GF-D8 (cell line): ENCODE measurements at places on chromosomes 3 and 15.

- DNase-seq: no peak
These were observed 119.1 kb downstream of the RASA2 start for GRCh38 chr3:141605883-141606282.

GRCh38 chr3:52518723-52519444 is 14.8 kb downstream of the NT5DC2 start:
- no peak for DNase-seq

GRCh38 chr15:29208836-29209235 is 60.8 kb downstream of the NSMCE3 start:
- no peak for DNase-seq

GRCh38 chr3:105385819-105386508 is 19.3 kb downstream of the ALCAM start:
- DNase-seq: peak; percentile 32

DNA sequence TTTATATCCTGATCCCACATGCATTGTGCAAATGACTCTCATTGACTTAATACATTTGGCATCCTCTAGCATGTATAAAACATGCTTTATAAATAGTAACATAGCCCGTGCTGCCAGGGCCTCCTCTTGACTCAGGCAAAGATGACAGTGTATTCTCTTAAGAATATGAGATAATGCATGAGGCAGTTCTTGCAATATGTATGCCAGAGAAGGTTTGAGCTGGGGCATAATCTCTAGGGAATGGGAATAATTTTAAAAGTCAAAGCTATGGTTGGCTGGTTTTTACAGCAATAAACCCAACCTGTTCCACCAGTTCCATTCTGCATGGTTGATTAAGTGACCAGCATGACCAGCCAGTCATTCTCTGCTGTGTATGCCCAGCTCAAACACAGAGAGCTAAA is 179.0 kb upstream of the PFN2 start:
- no peak for DNase-seq

DNA sequence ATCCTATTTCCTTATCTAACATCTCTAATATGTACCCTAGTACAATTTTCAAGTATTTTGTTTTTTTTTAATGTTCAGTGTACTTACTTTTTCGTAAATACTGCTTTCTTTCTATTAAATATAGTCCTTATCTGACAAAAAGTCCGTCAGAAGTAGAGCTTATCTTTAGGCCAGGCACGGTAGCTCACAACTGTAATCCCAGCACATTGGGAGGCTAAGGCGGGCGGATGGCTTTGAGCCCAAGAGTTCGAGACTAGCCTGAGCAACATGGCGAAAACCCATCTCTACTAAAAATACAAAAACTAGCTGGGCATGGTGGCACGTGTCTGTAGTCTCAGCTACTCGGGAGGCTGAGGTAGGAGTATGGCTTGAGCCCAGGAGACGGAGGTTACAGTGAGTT is 41.1 kb downstream of the USP3 start:
- DNase-seq: no peak

DNA sequence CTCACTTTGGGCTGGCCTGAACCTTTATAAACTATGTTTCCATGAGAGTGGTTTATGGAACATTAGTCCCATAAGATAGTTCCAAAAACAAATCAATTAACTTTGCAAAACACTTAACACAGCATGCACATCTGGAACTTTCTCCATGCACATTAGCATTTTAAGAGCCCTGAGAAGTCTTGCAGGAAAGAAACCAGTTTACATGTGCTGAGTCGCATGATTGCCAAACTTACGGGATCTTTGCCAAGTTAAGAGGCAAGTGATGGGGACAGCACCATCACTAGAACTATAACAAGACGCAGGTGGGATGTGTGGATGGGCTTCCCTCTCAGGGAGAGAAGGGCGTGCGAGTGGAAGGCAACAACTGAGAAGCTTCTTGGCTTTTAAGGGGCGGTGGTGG is 20.7 kb downstream of the ADAMTS9 start:
- DNase-seq: no peak

DNA sequence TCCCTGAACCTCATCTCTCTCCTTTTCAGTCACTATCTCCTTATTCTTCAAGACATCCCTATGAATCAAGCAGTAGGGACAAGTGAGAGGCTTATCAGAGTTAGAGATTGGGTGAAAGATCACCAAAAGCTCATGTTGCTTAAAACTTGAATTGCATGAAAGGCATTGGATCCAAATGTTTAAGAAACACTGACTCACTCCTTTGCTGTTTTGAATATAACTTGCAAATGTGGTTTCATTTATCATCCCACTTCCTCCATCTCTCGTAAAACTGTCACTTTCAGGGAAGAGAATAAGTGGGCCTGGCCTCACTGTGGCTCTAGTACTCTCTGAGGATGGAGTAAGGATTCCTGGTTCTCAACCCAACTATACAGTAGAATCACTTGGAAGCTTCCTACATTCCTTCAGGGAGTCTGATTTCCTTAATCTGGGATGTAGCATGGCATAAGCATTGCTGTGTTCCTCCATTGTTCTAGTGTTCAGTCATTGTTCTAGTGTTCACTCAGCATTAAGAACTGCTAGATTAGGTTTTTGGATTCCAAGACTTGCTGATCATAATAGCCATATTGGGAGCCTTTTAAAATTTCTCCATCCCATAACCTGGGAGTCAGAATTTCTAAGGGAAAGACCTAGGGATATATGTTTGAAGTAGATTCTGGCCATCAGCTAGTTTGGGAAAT is 171.8 kb downstream of the TMEM108 start:
- no peak for DNase-seq

DNA sequence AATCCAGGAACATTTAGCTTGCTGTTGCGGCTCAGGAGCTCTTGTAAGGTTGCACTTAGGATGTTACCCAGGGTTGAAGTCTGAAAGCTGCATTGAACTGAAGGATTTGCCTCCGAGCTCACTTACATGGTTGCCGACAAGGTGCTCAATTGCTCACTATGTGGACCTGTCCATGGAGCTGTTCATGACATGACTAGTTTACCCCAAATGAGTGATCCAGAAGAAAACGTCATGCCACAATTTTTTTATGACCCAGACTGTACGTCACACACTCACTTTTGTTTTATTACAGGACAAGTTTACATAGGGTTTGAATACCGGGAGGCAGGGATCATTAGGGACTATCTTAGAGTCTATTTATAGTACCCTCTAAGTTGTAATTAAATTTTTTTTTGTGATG is 21.0 kb upstream of the CLDN11 start:
- no peak for DNase-seq

DNA sequence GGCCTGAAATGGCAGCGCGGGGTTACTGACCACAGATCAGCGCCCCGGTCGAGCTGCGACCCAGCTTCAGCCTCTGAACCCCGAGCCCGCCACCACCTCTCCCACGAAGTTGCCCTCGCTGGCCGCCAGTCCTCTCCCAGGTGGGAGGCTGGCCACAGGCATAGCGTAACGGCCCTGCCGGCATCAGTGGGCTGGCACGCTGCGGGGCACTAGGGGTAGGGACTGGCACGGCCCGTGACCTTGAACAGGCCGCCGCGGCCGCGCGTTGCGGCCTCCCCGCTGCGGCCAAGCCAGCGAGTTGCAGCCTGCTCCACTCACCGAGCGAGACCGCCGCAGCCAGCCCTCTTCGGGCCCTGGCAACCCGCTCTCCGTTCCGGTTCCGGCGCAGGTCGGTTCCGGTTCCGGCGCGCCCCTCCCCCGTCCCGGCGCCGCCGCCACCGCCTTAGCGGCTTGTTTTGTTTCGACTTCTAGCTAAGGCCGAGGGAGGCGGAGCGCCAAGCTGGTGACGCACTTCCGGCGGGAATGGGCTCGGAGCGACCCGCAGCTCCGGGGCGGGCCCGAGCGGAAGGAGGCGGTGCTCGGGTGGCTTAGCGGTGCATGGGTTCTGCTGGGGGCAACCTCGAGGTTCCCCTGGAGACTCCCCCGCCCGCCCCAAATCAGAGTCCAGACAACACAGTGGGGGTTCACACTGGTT is at the start of gene USP19:
Gene USP19, minus strand, starts transcription at position 386 of the 694 bp plus-strand sequence. CDS start 1,678 bp downstream, outside the sequence.
- peak; percentile 62 for DNase-seq

GRCh38 chr3:188294113-188294512 is 140.2 kb downstream of the LPP start:
- DNase-seq: no peak

- DNase-seq: no peak
These were observed 241.1 kb upstream of the GADL1 start for GRCh38 chr3:31135546-31135945.

GRCh38 chr3:126135406-126136076 is 44.8 kb downstream of the ALDH1L1 start:
- DNase-seq: no peak

- no peak for DNase-seq
These were observed 224.8 kb upstream of the NANOGP8 start for GRCh38 chr15:35309886-35310285.

DNA sequence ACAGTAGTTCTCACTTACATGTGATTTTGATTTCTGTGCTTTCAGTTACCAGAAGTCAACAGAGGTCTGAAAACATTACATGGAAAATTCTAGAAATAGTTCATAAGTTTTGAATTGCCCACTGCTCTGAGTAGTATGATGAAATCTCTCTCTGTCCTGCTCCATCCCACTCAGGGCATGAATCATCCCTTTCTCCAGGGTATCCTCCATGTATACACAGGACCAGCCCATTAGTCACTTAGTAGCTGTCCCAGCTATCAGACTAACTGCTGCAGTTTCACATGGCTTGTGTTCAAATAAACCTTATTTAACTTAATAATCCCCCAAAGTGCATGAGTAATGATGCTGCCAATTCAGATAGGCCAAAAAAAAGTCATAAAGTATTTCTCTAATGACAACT is 38.6 kb downstream of the EPHA3 start:
- no peak for DNase-seq
